Endothelial cell of umbilical vein (primary cell): ENCODE measurements at places on chromosomes 4 and X. TPM values are rescaled to one million over a fixed set of nuclear protein-coding genes. Genes with fewer than 3 reads are reported as not detected.
A peak's percentile ranks its signal among the peaks of the same experiment; 100 is the strongest.

The RNF175 gene
- not detected in 2 replicates for polyA plus RNA-seq

GRCh38 chr4:2438822-2439718 is 20.3 kb downstream of the CFAP99 start:
- no peak overlapping the region for H3K4me3 ChIP-seq
- no peak for DNase-seq
- H3K36me3 ChIP-seq: no peaks in the 10 kb centered on the region
- no peak overlapping the region for H3K27ac ChIP-seq

GRCh38 chr4:67694662-67695061 is 6.3 kb downstream of the UBA6 start:
- H3K36me3 ChIP-seq: peaks cover 4% of the 10 kb centered on the region
- DNase-seq: no peak
- no peaks in the 10 kb centered on the region for H3K27me3 ChIP-seq
- no peak overlapping the region for H3K4me3 ChIP-seq

- no peaks in the 10 kb centered on the region for H3K27me3 ChIP-seq
- DNase-seq: no peak
- no peaks in the 10 kb centered on the region for H3K36me3 ChIP-seq
- no peak overlapping the region for H3K4me3 ChIP-seq
These were observed 79.6 kb downstream of the SMIM20 start for GRCh38 chr4:25993395-25994185.

DNA sequence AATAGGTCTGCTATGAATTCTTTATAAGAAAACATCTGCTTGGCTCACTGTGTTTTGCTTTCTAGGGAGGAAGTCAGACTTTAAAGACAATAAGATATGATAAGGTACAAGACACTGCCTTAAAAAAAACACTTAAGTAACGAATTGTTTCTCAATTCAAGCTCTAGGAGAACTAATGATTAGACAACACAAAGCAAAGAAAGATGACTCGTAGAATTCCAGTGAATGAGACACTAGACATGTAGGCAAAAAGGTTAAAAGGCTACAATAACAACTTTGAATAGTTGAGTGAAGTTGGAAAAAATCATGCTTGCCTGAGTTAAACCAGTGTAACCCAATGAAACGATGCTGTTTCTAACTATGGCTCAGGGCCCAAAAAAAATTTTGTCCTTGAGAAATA is 344.4 kb upstream of the ACTRT1 start:
- no peak overlapping the region for H3K4me3 ChIP-seq
- peak; percentile 17 for DNase-seq
- H3K27me3 ChIP-seq: no peaks in the 10 kb centered on the region
- H3K4me1 ChIP-seq: no peaks in the 10 kb centered on the region
- no peaks in the 10 kb centered on the region for H3K36me3 ChIP-seq

DNA sequence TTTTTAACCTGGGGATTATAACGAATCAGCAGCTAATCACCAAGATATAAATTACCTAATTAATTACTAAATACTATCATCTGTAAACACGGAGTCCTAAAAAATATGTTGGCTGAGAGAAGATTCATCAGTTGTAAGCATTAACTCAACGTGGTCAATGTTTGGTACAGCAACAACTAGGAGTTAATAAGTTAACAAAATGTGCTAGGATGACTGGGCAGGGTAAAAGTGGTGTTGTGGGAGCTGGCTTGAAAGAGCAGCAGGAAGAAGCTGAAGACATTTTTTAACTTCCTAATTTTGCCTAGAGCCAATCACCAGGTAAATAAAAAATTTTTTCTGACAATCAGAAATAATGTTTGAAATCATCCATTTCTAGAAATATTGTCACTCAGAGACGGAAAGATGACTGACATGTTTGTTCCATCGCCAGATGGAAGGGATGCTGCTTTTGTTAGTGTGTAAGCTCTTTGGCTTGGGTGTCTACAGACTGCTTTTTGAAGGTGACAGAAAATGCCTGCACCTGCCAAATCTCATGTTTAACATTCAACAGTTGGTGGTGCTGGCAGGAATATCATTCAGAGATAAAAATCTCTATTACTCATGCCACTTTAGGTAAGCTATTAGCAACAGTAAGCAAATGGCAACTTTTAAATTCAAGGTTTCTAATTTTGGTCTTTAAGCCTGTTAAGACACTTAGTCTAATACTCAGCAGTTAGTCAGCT is 1126.9 kb downstream of the STPG2 start:
- no peaks in the 10 kb centered on the region for H3K4me1 ChIP-seq
- DNase-seq: no peak
- no peaks in the 10 kb centered on the region for H3K27me3 ChIP-seq

- H3K4me1 ChIP-seq: no peaks in the 10 kb centered on the region
- no peak overlapping the region for H3K27ac ChIP-seq
- no peak overlapping the region for H3K4me3 ChIP-seq
- H3K27me3 ChIP-seq: no peaks in the 10 kb centered on the region
- no peak for DNase-seq
These were observed 76.1 kb downstream of the SLIT2 start for GRCh38 chr4:20327808-20328207.
